ENCODE measurements at places on chromosomes 5 and 9.
A peak's percentile ranks its signal among the peaks of the same experiment; 100 is the strongest.

- DNase-seq = no peak
These were observed 27.6 kb downstream of the MTX3 start for GRCh38 chr5:79963261-79964061.

- no peak for DNase-seq
These were observed 102.5 kb upstream of the IFNK start for GRCh38 chr9:27421577-27421976.

DNA sequence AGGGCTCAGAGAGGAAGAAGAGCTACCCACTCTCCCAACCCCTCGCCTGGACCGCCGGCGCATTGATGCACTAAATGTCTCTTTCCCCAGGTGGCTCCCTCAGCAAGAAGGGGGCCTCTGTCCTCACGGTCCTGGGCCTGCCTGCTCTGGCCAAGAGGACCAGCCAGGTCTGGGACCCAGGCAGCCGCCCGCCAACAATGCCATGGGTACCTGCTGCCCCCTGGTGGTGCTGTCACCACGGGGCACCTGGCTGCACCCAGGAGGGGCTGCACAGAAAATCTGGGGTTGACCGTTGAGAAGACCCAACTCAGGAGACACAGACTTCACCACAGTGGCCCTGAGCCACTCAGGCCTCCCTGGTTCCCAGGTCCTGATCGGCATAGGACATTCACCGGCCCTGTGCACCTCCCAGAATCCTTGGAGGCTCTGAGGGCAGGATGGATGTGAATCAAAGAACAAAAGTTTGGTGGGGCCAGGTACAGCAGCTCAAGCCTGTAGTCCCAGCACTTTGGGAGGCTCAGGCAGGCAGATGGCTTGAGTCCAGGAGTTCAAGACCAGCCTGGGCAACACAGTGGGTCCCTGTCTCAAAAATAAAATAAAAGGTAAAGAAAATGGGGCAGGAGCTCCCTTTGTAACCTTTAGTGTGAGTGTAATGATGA is 2.4 kb upstream of the VAV2 start:
- peak; percentile 70 for DNase-seq

GRCh38 chr9:127981559-127982121 is 851 bp upstream of the EEIG1 start:
- no peak for DNase-seq

GRCh38 chr5:88695232-88695631 is 187.8 kb downstream of the MEF2C start:
- DNase-seq = no peak

- no peak for DNase-seq
These were observed 4.9 kb downstream of the NADK2 start for GRCh38 chr5:36236801-36237200.

DNA sequence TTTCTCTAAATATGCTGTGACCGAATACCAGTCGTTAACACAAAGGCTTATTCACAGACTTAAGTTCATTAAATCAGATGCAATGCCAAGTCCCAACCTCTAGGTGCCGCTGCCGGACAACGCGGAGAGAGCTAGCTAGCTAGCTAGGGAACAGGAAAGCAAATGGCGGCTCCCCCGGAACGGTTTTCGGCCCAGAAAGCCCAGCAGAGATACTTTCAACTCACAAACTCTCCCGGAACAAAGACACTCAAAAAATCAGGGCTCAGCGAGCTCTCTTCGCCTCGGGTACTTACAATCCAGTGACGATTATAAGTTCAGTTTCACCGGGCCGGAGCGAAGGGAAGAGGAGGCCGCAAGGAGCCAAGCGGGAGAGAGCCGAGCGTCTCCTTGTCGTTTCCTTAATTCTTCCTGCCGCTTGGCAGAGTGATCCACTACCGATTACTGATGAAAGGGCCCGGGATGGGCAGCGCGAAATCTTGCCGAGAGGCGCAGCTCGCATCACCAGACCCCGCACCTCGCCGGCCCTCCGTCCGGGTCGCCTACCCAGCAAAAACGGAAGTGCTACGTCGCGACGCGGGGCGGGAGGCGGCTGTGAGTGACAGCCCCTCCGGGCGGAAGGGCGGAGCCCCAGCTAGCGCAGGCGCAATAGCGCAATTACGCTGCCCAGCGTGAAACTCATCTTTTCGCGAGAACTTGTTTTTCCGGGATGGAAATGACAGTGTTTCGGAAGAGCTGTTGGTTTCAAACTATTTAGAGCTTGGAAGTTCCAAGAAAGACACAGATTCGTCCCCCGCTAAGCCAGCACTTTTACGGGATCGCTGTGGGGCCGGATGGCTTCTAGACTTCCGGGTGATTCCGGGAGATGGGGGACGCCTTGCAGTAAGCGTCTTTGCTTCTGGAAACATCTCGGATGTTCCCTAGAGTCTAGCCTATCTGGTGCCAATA is at the start of gene TAF7:
TAF7 (minus strand) TSS at position 560 of the 945 bp plus-strand sequence. CDS start 740 bp downstream, outside the sequence.
- DNase-seq = peak; percentile 94

- no peak for DNase-seq
These were observed 46.6 kb upstream of the TNC start for GRCh38 chr9:115164511-115164974.

- no peak for DNase-seq
These were observed 281.9 kb upstream of the IRX4 start for GRCh38 chr5:2164586-2164985.

GRCh38 chr5:164763206-164763605 is 1257.8 kb downstream of the MAT2B start:
- DNase-seq = no peak

DNA sequence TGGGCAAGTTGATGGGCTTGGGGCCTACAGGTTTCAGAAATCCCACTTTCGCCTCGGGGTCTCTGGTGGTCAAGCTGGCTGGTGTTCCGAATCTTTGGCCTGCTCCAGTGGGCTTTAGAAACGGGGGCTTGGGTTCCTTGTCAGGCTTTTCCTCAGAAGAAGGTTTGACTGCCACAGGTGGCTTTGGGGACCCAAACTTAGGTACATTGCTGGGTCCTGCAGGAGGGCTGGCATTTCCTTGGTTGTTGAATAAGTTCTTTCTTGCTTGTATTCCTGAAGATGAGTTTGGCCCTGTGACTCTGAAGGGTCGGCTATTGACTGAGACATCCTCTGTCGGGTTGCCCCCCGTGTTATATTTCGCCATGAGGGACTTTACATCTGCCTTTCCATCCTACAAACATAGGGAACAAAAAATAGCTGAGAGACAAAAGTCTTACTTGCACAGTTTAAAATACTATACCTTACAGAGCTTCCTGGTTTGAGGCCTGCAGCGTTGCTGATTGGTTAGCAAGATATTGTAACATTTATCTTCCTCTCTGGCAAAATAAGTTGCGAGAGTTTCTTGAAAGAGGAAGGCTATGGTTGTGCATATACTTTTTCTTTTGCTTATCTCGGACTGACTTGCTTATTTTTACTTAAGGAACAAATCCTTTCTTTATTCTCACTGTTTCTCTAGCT is 16.6 kb downstream of the FYB1 start:
- no peak for DNase-seq

- DNase-seq = no peak
These were observed 12.8 kb upstream of the MGAT1 start for GRCh38 chr5:180815293-180815917.

DNA sequence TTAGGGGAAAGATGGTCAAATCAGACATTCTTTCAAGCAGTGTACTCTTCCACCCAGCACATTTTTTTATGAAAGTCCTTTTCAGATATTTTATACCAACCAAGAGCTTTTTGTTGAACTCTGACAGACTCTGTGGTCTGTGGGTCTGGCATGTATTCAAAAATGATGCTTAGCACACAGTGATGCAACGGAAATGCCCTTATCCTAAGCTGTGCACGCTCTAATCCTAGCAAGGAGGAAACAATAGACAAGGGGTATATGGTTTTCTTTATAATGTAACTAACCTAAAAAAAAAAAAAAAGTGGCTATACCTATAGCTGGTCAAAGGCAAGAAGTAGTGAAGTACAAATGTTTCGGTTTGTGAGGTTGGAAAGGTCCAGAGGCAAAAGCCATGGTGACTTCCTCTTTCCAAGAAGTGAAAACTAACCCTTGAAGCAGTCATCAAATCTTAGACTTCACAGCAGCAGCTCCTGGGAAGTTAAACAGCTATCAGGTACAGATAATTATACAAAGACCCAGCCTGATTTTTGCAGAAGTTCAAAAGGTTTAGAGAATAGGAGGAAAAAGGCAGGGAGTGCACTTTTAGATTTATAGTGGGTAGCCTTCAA is 82.5 kb downstream of the SEMA6A start:
- no peak for DNase-seq

DNA sequence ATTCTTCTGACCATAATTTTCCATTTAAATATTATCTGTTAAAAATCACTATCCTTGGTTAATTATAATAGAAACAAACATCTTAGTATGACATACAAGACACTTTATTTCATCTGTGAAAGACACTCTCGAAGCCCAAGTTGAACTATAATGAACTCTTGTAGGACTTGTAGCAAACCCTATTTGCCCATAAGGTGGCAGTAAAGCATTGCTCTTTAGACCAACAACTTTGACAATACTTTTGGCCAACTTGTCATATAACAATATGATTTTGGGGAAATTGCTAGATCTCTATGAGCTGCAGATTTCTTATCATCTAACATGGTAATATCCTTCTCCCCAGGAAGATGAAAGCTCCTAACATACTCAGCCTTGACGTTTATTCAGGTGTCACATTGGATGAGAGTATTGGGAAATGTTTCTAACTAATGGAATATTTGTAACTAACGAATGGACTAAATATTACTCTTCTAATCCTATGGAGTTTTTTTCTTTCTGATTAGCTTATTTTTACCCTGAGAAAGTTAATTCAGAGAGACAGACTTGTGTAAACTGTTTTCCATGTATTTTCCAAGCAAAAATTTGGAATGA is 11.0 kb downstream of the SPINK14 start:
- peak; percentile 75 for DNase-seq

GRCh38 chr5:172779691-172780341 is 8.8 kb upstream of the DUSP1 start:
- DNase-seq = no peak

- no peak for DNase-seq
These were observed 35.6 kb downstream of the ATPSCKMT start for GRCh38 chr5:10214041-10214440.

GRCh38 chr9:95874303-95874988 is 1.0 kb upstream of the ERCC6L2 start:
- no peak for DNase-seq

- DNase-seq = no peak
These were observed 1.5 kb downstream of the COL27A1 start for GRCh38 chr9:114156657-114157421.

DNA sequence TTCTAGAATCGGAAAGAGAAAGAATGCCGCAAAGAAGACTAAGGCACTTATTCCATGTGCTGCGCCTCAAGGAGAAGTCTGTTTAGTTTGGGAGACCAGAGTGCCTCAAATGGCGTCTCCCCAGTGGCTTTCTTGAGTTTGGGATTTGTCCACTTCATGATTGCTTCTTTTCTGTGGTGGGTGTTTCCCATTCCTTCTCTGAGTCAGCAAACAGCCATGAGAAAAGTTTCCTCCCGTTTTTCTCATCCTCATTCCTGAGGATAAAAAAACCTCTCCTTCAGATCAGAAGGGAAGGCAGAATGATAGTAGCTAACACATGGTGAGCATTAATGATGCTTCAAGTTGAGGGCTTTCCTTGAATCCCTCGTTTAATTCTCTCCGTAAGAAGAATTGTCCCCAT is 275.9 kb upstream of the WWC1 start:
- no peak for DNase-seq

DNA sequence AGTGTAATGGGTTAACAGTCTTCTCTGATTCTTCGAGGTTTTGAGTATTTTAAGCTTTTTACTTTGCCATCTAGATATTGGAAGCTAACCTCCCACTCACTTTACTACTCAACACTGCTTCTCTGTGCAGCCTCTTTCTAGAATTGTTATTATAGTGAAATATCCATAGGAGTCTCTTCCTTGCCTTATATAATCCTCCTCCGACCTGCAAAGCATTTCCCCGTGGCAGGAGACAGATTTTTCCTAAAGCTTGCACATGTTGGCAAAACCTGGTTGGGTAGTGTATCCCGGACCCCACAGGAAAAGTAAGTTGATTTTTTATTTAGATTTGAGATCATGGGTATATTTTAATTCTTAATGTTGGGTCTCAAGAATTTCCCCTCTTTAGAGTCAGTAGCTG is 249.1 kb downstream of the CD180 start:
- no peak for DNase-seq

GRCh38 chr9:73683862-73684591 is 532.4 kb downstream of the ANXA1 start:
- DNase-seq = peak; percentile 8

- no peak for DNase-seq
These were observed 490.1 kb upstream of the CD180 start for GRCh38 chr5:67686746-67687145.

GRCh38 chr5:91297994-91298393 is 85.1 kb downstream of the ARRDC3 start:
- DNase-seq = no peak

GRCh38 chr9:25260046-25260445 is 418.2 kb downstream of the TUSC1 start:
- no peak for DNase-seq

DNA sequence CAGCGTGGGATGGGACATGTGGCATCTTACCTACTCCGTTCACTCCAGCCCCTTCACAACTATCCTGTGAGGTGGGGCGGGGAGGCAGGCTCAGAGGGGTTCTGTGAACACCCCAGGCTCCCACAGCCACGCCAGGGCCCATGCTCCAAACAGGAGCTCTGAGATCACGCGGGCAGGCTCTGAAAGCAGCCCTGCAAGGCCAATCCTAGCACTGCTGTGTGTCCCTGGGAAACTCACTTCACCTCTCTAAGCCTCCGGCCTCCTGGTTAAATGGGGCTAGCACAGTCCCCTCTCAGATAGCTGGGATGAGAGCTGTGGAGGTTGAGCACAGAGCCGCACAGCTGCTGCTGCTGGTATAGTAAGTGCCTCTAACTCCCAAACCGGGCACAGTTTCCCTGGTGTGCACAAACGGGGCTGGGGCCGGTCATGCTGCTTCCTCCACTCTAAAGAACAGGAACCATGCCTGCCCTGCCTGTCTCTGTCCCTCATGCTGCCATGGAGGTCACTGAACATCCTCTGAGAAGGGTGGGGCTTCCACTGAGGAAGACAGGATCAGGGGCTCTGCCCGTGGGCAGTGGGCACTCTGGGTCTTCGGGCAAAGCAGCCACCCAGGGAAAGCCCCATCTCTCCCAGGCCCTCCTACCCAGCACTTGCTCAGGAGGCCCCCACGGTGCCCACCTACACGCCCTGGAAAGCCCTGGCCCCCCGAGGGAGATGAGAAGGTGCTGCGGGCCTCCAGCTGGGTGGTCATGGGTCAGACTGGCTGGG is 13.0 kb upstream of the ASS1 start:
- no peak for DNase-seq

- no peak for DNase-seq
These were observed 27.6 kb downstream of the EGFLAM start for GRCh38 chr5:38286002-38286401.

DNA sequence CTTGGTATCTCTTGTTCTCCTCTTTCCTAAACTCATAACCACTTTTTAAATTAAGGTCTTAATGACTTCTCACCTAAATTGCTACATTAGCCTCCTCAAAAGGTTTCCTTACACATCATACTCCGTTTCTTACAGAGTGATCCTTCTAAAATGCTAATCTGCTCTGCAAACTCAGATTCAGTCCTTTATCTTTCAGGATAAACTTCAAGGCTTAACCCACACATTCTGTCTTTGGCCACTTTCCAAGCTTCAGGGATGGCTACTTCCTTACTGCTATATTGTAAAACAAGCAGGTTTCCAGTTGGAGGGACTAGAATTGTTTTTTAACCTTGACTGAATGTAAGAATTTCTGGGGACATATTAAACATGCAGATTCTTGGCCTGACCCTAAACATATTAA is 105.5 kb upstream of the CHD1 start:
- DNase-seq = no peak

Data from NCI-H460 (cell line).